ENCODE measurements at places on chromosomes 11 and 22.

DNA sequence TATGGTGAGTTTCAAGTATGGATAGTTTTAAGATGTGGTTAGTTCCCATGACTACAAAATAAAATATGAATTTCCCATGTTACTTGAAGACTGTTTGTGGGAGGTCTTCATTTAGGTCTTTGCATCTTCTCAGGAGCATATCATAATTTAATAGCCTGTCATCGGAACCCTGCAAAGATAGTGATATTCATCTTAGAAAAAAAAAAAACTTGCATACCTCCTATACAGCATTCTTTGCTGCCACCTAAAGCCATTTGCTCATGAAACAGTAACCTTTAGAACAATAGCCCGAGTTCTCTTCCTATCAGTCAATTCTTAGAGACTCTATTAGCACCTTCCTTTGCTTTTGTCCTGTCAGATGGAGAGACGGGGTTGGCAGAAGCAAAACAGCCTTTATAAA is 75.3 kb downstream of the ARFGAP2 start:
- no peak for DNase-seq

DNA sequence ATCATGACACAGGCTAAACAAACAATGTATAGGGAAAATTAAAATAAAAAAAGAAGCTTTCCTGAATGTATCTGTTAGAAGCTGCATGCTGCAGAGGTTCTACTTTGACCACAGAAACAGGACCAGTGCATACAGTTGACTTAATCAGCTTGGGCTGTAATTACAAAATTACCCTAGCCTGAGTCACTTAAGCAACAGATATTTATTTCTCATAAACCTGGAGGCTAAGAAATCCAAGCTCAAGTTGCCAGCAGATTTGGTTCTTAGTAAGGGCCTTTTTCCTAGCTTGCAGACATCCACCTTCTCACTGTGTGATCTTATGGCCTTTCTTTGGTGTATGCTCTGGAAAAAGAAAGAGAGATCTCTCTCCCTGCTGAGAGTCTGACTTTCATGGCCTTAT is 946.5 kb upstream of the RAG2 start:
- DNase-seq = no peak

DNA sequence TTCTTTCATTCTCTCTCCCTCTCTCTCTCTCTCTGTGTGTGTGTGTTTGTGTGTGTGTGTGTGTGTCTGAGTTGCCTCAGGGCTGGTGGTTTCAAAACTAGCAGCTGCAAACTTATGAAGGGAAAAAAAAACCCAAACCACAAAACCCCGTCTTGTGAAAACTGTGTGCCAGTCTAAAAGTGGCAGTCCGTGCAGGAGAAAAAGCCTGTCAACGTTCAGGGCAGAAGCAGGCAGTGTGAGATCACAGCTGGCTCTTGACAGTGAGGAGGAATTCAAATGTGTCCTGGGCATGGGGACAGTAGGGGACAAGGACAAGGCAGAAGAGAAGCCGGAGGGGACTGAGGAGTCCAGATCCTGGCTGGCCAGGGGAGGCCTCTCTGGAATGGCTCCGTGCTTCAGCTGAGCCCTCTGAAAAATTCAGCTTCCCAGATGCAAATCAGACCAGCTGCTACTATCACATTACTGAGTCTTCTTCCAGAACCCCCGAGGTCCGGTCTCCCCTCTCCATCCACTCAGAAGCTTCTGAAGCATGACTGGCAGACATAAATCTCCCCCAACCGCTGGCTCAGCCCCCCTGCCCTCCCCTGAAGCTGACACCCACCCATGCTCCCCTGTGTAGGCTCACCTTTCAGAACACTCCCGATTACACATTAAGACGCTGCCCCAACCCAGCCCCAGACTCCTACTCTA is 31.9 kb downstream of the FLI1 start:
- no peak for DNase-seq

DNA sequence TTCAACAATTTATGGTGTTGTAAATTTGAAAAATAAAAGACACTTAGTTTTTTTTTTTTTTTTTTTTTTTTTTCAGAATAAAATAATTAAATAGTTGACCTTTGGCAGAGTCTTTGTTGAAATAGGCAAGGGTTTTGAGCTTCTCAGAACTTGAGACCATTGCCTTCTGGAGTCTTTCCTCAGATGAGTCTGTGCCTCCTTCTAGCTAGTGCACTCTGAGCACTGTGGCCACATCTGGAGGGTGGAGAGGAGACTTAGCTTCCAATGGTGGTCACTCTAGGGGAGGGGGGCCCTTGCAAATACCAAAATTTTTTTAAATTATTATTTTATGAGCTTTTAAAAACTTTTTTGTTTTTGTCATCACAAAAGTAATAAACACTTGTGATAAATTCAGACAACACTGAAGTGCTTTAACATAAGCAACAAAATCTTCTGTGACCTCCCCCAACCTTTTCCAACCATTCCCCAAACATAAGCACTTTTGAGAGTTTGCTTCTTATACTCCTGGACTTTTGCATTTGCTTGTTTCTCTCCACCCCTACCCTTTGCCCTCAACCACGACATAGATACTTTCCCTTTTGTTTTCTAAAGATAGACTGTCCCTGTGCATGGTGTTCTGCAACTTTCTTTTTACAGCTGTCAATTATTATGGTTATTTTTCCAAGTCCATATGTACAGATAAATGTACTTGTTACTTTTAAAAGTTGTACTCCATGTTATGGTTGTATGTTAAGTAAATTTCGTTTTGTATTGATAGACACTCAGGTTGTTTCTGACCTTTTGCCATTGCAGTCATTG is 41.1 kb downstream of the BMAL1 start:
- no peak for DNase-seq

- no peak for DNase-seq
Observed at GRCh38 chr11:1075341-1075911, 752 bp downstream of the MUC2 start.

DNA sequence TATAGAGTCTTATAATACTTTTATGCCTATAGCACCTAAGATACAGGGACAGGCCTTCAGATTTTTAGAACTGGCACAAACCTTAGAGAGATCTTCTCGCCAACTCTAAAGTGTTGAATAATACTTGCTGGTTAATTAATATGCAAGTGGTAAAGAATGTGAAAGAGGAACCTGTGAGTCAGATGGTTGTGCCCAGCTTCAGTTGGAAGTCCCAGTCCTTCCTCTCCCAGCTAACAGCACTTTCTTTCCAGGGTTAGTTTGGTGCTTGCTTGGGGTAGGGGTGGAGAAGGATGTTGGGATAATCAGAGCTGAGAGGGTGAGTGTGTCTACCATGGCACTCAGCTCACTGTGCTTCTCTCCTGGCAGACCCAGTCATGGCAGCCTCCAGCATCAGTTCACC is 4.9 kb upstream of the TMEM132A start:
- no peak for DNase-seq

DNA sequence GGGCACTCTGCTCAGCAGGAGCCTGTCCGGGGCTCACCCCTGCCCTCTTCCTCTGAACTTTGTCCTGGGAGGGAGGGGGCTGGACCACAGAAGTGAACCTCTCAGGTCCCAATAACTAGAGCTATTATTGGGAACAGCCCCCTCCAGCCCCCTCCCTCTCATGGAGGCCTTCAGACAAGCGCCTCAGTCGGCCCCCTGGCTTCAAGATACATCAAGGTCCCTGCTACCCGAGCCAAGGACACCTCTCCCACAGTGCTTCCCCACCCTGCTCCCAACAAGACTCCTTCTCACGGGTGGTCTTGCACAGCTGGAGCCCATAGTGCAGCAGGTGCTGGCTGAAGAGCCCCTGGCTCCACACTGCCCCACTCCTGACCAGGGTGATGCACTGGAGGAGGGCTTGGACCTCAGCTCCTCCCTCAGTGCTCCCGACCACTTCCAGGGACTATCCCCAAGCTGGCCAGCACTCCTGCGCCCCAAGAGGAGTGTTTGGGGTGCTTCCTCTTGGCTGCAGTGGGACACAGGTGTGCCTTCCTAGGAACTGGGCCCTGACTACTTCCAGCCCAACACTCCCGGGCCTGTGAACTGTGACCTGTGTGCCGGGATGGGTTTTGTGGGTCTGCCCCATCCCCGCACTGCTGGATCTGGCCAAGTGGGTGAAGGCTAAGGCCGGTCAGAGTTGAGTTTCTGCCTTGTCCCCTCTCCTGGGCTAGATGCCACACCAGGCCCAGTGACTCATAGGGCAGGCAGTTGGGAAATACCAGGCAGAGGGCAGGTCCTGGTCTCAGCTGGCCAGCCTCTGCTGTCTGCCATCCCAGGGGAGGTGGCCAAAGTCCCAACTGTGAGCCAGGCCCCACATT is 2.2 kb downstream of the PNPLA2 start:
- no peak for DNase-seq

DNA sequence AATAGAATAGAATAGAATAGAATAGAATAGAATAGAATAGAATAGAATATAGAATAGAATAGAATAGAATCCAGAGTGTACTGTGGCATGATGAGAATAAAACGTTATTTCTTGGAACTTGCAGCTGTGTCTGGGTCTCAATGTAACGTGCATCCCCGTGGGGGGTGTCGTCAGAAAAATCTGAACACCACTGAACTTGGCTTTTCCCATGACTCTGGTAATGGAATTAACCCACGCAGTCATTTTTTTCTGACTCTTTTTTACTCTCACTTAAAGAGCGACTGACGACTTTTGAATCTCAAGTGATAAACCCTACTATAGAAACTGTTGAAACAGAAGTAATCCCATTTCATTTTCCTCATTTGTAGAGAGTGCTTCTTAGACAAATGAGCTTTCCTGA is 92.4 kb upstream of the BID start:
- no peak for DNase-seq

DNA sequence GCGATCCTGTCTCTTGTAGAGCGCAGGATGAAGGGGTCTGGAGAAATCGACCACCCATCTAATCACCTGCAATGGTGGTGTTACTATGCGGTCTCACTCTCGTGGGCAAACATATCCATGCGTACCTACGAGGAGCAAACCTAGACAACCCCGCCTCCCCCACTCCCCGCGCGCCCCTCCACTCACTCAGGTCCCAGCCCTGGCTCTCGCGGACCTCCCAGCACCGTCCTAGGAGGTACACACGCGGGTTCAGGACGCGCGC is 887 bp downstream of the TRPC6 start:
- DNase-seq = no peak

- DNase-seq = no peak
Observed at GRCh38 chr22:49554296-49554625, 273.4 kb downstream of the BRD1 start.

GRCh38 chr11:43943931-43944751 is 1.7 kb downstream of the C11orf96 start:
- no peak for DNase-seq

DNA sequence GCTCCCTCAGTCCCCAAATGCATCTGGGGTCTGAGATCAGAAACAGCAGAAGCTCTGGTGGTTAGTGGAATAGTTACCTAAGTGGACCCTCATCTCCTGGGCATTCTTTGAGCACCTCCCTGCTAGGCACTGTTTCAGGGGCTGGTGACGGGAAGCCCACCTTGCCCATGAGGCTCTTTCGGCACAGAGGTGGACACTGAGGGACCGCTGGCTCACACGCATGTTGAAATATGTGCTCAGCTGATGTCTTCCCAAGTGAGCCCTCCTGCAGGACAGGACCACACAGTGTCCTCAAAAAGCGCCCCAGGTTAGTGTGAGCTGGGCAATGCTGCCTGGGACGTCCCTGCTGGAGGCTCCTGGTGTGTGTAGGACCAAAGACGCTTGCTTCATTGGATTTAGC is 1379.9 kb downstream of the TBC1D22A start:
- DNase-seq = no peak

DNA sequence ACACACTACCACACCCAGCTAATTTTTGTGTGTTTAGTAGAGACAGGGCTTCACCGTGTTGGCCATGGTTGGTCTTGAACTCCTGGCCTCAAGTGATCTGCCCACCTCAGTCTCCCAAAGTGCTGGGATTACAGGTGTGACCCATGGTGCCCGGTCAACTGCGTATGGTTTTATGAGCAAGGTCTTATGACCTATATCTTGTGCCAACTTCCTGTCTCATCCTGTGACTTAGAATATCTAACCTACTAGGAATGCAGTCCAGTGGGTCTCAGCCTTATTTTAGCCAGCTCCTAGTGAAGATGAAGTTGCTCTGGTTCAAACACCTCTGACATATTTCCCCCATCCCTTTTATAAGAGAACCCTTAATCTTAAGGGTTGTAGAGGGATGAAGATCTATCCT is 66.1 kb upstream of the OR5AN1 start:
- DNase-seq = no peak

DNA sequence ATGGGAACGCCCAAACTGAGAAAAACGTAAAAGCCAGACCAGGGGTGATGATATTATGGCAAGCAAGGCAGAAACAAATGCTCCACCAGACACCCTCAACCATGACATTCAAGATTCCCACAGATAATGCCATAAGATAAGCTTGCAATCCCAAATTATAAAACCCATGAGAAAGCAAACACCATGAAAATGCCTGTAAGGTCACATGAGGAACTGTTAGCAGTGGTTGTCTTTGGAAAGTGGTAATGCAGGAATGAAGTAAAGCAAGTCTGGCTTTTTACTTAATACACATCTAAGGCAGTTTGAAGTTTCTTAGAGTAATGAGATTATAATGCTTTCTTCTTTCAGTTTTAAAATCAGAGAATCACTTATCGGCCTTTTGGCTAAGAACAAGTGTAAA is 111.0 kb downstream of the MN1 start:
- no peak for DNase-seq

- DNase-seq = no peak
Observed at GRCh38 chr11:34145073-34145472, 39.6 kb downstream of the NAT10 start.

- DNase-seq = no peak
Observed at GRCh38 chr22:36565686-36566085, 36.7 kb upstream of the EIF3D start.

DNA sequence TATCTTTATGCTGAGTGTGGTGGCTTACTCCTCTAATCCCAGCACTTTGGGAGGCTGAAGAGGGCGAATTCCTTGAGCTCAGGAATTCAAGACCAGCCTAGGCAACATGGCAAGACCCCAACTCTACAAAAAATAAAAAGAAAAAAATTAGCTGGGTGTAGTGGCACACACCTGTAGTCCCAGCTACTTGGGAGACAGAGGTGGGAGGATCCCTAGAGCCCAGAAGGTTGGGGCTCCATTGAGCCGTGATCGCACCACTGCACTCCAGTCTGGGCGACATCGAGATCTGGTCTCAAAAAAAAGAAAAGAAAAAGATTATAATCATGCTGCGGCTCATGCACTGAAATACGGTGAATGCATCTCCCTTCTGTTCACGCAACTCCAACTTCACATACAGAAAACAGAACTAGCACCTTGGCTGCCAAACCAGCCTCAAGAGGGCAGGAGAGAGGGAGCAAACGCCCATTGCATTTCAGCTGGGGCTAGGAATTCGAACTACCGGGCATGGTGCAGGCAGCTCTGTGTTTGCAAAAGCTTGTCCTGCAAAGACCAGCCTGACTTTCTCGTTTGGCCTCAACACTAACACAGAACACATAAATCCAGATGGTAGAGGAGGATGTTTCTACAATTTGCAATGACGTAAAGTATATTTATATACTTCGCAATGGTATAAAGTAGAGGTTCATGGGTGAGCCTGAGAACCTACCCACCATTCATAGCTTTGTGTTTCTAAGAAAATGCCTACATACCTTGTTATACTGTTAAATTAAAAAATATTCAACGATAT is 6.3 kb upstream of the SYNGR1 start:
- no peak for DNase-seq

Data from NCI-H2029 treated with DMSO at 0.1 percent for 48 hours (cell line).